ENCODE measurements at places on chromosomes 11 and 22. TPM values are rescaled to one million over a fixed set of nuclear protein-coding genes. Genes with fewer than 3 reads are reported as not detected.

Gene A4GALT
- 10.7 TPM for total RNA-seq

Gene DDX10
- total RNA-seq: 28.1 TPM

Gene CARNS1
- 0.63 TPM for total RNA-seq

Gene SYT12
- 0.26 TPM for total RNA-seq

Gene FOXR1
- not detected for total RNA-seq

Gene FAM227A
- total RNA-seq: 4.9 TPM

Gene MPZL2
- total RNA-seq: 62.8 TPM

Gene AP1B1
- total RNA-seq: 41.9 TPM

Gene FJX1
- total RNA-seq: 8.7 TPM
